HFF-Myc (cell line): ENCODE measurements at places on chromosomes 2 and 18.
A peak's percentile ranks its signal among the peaks of the same experiment; 100 is the strongest.

GRCh38 chr18:73118121-73118816 is 250.5 kb upstream of the NETO1 start:
- no peak for DNase-seq

DNA sequence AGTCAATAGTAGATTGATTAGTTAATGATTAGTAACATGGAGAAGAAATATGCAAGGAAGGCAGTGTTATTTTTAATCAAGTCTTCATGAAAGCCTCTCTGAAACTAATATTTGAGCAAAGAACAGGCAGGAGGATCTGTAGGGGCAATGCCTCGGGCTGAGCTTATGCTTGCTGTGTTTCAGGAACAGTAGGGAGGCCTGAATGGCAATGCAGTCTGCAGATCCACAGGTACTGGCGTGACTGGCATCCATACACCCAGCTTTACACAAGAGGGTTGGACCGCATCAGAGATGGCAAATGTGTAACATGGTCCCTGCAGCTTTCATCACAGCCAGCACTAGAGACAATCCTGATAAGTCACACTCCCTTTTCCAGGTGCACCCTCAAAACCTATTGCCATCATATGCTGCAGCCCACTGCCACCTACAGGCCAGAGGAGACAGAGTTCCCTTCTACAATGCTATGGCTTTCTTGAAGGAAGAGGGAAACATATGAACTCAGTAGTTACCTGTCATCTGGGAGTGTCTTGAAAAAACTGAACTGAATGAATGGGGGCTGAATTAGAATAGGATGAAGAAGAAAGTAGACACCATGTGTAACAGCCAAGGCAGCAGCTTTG is 582.4 kb upstream of the RAB6C start:
- DNase-seq, result no peak

GRCh38 chr2:11533278-11534070 is at the start of gene GREB1:
Gene GREB1, plus strand, starts transcription at chr2:11534045. Its CDS starts 22,570 bp downstream, at chr2:11556615.
- DNase-seq, result no peak

GRCh38 chr2:166900700-166901099 is 12.4 kb downstream of the XIRP2 start:
- no peak for DNase-seq

- DNase-seq, result peak; percentile 96
Measured at GRCh38 chr2:45938649-45939511, 287.4 kb downstream of the PRKCE start.

DNA sequence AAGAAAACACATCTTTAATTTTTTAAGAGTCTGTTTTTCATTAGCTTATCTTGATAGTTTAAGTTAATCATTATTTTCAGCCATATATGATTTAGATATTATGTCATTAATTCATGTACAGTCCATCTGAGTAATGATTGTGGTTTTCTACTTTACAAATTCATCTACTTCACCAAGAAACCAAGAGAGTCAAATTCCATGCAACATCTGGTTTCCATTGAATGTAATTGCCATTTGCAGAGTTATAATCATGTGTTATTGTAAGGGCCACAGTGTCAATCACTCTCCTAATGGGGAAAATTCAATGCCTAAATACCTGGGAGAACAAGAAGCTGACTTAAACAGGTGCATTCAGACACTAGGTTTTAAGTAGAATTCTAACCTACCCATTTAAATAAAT is 217.2 kb upstream of the OSR1 start:
- DNase-seq, result peak; percentile 69

- no peak for DNase-seq
Measured at GRCh38 chr2:194696690-194697089, 960.3 kb upstream of the SLC39A10 start.

- no peak for DNase-seq
Measured at GRCh38 chr2:202327858-202328257, 48.3 kb upstream of the BMPR2 start.

DNA sequence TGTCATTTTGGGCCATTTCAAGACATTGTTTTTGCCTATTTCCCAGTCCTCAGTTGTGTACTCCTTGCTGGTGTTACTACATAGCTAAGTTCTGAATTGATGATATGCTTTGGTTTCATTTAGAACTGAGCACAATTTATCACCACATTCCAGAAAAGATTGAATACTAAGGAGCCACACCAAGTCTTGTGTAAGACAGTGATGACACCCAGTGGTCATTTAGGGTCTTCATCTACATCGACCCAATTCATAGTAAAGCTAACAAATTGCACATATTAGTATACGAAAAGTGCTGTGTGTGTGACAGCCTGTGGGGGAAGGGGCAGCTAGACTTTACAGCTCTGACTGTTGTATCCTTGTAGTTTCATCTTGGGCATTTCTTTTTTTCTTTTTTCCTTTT is 10.9 kb upstream of the DLX2 start:
- DNase-seq, result no peak

DNA sequence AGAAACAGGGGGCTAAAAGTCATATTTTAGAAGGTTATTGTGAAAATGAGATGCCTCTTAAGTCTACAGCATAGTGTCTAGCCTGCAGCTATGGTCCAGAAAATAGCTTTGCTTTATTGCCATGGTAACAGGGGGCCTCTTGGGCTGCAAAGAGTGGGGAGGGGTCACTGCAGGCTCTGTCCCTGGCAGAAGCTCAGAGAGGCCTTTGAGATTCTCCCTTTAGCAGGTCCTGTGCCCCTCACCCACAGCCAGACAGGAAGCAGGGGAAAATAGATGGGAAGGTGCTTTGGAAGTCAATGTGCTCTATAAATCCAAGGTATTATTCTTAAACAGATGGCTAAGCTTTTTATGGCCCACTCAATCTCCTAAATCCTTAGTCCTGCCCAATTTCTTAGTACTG is 1021.3 kb upstream of the GYPC start:
- DNase-seq, result no peak

DNA sequence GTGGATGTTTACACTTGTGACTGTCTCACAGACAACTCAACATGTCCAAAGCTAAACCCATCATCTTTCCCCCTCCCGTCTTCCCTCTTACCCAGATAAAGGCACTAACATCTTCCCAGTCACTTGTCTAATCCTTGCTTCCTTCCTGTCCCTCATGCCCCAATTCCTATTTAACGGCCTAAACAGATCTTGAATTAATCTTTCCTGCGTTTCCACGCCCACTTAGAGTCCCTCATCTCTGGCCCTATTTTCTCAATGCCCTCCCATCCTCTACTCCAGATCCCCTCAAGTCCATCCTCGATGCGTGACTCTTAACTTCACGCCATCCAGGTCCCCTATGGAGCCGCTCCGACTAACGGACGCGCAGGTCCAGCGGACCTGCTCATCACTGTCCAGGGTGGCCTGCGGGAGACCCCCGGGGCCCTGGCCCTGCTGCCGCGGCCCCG is 682 bp upstream of the SCLY start:
- DNase-seq, result no peak

- DNase-seq, result no peak
Measured at GRCh38 chr2:43302961-43303494, 76.6 kb upstream of the ZFP36L2 start.

GRCh38 chr2:157559061-157559460 is 69.6 kb downstream of the ACVR1C start:
- no peak for DNase-seq

DNA sequence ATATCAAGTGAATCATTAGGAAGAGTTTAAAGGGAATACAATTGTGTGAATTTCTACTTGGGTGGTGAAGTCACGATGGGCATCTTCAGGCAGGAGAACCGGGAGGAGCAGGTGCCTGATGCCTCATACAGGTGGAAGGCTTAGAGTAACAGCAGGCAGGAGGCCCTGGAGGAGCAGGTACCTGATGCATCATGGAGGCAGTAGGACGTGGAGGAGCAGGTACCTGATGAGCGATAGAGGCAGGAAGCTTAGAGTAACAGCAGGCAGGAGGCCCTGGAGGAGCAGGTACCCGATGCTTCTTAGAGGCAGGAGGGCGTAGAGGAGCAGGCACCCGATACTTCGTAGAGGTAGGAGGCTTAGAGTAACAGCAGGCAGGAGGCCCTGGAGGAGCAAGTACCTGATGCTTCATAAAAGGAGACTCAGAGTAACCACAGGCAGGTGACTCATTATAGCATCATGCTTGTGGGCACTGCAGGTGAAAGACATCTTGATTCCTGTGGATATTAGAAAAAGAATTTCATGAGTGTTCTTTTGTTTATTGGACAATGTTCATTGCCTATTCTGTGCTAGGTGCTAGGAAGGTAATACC is 133.9 kb downstream of the ATP9B start:
- DNase-seq, result no peak

DNA sequence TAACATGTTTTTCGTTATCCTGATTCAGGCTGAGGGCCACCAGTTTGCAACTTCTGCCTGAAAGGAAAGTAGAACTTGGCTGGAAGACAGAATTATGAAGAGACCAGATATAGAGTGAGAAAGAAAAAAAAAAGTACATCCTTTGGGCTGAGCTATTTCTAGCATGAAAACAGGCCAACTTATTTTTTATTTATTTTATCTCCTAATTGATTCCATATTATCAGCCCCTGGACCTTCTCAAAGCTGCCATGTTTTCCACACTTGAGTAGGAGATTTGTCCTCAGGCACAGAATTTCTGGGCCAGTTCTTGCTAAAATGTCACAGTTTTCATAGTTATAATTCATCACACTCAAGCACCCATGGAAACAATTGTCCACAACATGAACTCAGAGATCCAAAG is 586.8 kb upstream of the CNTNAP5 start:
- DNase-seq, result no peak

- peak; percentile 40 for DNase-seq
Measured at GRCh38 chr2:157257312-157258252, at the start of gene GALNT5. Gene GALNT5, plus strand, starts transcription at chr2:157257705. Its CDS starts 378 bp downstream, at chr2:157258083.

GRCh38 chr2:36277146-36277808 is 78.3 kb upstream of the CRIM1 start:
- peak; percentile 16 for DNase-seq

- no peak for DNase-seq
Measured at GRCh38 chr18:9762526-9762925, 54.4 kb downstream of the RAB31 start.

DNA sequence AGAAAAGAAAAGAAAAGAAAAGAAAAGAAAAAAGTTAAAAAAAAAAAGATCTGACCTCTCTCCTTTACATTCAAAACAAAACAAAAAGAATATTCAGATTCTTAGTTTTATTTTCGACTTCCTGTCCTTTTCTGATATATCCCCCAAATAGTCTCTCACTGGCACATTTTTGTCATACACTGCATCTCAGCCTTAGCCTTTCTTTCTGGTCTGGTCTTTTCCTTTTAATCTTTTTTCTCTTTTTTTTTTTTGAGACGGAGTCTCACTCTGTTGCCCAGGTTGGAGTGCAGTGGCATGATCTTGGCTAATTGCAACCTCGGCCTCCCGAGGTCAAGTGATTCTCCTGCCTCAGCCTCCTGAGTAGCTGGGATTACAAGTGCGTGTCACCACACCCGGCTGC is 1.6 kb upstream of the RIOK3 start:
- DNase-seq, result no peak

DNA sequence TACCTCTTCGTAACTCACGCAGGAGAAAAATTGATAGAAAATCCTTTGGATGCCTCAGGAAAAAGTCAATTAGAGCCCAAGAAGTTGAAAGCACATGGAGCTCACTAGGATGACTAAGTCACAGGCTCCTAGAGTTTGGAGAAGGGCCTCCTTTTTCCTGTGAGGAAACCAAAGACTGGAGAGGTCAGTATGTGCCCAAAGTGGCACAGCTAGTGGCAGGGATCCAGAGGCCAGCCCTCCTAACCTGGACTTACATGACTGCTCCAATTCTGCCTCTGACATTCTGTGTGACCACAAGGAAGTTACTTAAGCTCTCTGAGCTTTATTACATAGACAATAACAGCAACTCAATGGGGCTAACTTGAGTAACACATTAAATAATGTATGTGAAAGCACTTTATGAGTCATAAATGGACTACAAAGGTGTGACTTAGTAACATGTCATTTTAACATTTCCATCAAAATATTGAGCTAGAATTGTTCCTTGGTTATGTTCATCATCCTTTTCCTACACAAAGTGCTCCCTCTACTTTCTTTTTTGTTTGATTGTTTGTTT is 91.6 kb downstream of the DHRS9 start:
- no peak for DNase-seq

GRCh38 chr2:191666732-191667131 is 11.2 kb upstream of the NABP1 start:
- DNase-seq, result no peak

- DNase-seq, result peak; percentile 40
Measured at GRCh38 chr2:218962859-218963492, 3.5 kb downstream of the CDK5R2 start.

- no peak for DNase-seq
Measured at GRCh38 chr2:99753505-99753904, 263.7 kb upstream of the REV1 start.

- DNase-seq, result peak; percentile 81
Measured at GRCh38 chr2:96260387-96261260, 5.2 kb downstream of the TMEM127 start.

- no peak for DNase-seq
Measured at GRCh38 chr18:22207021-22207758, 37.8 kb downstream of the GATA6 start.

- no peak for DNase-seq
Measured at GRCh38 chr2:44200759-44201158, 32.1 kb downstream of the PPM1B start.

- no peak for DNase-seq
Measured at GRCh38 chr2:77521931-77522470, at the start of gene LRRTM4. Gene LRRTM4, minus strand, starts transcription at chr2:77522376.

DNA sequence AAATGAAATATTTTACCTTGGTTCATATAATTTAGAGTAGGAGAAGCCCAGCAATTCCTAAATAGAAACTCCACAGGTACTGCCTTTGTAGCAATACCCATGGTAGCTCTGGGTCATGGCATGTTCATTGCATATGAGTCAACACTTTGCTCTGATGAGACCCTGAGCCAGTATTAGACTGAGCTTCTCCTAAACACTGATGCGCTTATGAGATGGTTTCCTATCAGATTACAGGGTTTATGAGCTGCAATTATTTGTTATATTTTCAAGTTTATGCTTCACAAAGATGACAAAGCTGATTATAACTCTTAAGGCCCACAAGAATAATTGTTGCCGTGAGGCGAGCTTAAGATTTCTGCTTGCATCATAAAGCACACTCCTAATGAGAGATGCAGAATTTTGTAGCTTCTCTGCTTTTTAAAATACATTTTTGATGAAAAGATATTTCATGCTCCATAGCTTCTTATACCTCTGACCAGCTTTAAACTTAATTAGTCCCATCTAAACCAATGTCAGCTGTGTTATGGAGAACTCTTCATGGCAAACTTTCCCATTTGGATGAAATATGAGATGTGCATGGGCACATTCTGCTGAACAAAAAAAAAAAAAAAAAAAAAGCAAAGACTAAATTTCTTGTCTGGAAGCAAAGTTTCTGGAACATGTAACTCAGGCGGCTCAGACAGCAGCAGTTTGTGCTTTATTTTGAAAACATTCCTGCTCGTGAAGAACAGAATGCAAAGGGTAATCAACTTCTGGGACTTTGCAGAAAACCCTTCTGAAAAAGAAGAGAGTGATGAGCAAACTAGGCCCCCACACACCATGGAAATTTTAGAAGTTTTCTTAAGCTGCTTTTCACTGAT is 162.6 kb downstream of the KCNE4 start:
- DNase-seq, result no peak

- DNase-seq, result peak; percentile 75
Measured at GRCh38 chr2:189276277-189276676, 96.7 kb upstream of the COL5A2 start.

DNA sequence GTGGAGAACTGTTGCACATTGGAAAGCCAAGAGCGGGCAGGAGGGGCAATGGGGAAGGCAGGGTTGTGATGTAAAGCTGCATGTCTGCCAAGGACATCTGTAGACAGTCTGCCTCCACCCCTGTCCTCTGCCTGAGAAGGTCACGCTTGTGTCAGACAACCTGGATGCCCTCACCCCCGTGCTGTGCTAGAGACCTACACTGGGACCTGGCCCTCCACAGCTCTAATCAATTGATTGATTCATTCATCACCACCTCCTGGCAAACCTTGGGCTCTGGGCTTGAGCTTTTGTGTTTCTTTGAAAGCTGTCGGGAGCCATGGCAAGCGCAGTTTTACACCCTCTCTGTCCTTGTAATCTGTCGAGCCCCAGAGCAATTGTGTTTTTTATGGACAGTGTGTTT is 41.1 kb downstream of the MARCO start:
- DNase-seq, result no peak
